Nephron progenitor cell (in vitro differentiated cells): ENCODE measurements at places on chromosomes 5 and 9.
A peak's percentile ranks its signal among the peaks of the same experiment; 100 is the strongest.

DNA sequence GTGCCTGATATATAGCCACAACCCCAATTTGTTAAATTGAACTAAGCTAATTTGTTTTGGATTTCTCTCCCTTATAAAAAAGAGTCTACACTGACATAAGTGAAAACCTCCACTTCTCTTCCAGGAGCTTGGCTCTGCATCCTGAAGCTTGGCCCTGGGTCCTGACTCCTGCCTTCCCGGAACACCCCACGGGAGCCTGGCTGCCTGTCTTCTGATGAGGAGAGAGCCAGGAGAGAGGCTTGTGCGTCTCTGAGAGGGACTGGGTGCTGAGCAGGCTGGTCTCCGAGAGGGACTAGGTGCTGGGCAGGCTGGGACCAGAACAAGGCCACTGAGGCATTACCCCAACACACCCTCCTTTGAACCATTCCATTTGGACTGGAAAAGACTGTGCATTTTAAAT, 6.5 kb upstream of the PTGES start:
- H3K4me1 ChIP-seq = peaks cover 59% of the 10 kb centered on the region
- no peak for DNase-seq
- H3K27ac ChIP-seq = no peak overlapping the region
- H3K4me3 ChIP-seq = no peak overlapping the region
- H3K36me3 ChIP-seq = no peaks in the 10 kb centered on the region

DNA sequence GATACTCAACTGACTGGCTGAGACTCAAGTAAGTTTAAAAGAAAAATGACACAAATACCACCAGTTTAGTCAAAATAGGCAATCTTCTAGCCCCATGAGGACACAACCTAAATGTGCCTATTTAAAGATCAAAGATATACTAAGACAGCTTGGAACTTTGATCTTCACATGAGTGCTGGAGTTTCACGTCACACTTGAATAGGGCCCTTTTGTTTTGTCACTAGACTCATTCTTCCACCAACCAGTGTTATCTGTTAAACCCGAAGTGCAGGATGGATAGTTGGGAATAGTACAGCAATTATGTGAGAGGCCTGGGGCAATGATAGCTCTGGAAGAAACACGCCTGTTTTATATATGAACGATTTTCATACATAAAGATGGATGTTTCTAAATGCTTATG, 792.8 kb upstream of the NUDT12 start:
- peak overlapping the region; percentile 30 for H3K27ac ChIP-seq
- H3K27me3 ChIP-seq = no peaks in the 10 kb centered on the region
- H3K36me3 ChIP-seq = no peaks in the 10 kb centered on the region
- peaks cover 20% of the 10 kb centered on the region for H3K4me1 ChIP-seq

- H3K27ac ChIP-seq = no peak overlapping the region
- H3K27me3 ChIP-seq = no peaks in the 10 kb centered on the region
- H3K4me3 ChIP-seq = no peak overlapping the region
- peaks cover 4% of the 10 kb centered on the region for H3K4me1 ChIP-seq
Measured at GRCh38 chr9:19290103-19290502, 59.6 kb downstream of the DENND4C start.

GRCh38 chr5:96324708-96325107, 108.3 kb downstream of the PCSK1 start:
- H3K36me3 ChIP-seq = peaks cover 13% of the 10 kb centered on the region
- peaks cover 6% of the 10 kb centered on the region for H3K27me3 ChIP-seq
- DNase-seq = no peak
- H3K4me1 ChIP-seq = peaks cover 25% of the 10 kb centered on the region
- H3K4me3 ChIP-seq = no peak overlapping the region

DNA sequence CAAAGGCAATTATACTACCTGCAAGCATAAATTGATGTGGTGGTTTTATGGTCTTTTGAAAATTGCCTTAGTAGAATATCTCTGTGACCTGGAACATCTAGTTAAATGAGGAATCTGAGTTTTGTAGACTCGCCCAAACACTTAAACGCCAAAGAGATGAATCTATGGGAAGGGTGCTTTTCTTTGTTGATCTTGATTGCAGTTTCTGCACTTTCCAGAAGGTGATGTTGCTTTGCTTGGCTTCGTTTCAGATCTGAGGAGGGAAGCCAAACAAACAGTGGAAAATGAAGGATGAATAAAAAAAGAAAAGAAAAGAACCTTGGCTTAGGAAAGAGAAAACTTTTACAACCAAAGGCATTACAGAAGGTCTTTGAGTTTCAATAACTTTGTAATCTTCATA, 1021.2 kb downstream of the NR2F1-AS1 start:
- H3K4me1 ChIP-seq = peaks cover 27% of the 10 kb centered on the region
- no peaks in the 10 kb centered on the region for H3K36me3 ChIP-seq
- DNase-seq = no peak
- H3K4me3 ChIP-seq = no peak overlapping the region

DNA sequence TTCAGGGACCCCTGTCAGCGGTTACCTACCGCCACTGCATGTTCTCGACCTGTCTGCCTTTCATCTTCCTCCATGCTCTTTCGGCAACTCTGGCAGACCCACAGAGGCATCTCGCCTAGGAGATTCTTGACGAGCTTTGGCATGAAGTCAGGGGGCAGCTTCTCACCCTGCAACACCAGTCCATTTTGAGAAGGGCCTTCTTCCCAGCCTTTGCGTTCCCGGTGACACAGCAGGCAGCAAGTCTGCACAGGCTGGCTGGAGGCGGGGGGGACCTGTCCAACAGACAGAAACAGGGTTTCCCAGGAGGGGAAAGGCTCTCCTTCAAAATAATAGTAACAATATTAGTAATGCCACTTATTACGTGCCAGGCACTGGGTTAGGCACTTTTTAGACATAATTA, 15.5 kb downstream of the FAM193B start:
- H3K4me3 ChIP-seq = no peak overlapping the region
- peak overlapping the region; percentile 42 for H3K27ac ChIP-seq
- H3K36me3 ChIP-seq = peaks cover 45% of the 10 kb centered on the region

DNA sequence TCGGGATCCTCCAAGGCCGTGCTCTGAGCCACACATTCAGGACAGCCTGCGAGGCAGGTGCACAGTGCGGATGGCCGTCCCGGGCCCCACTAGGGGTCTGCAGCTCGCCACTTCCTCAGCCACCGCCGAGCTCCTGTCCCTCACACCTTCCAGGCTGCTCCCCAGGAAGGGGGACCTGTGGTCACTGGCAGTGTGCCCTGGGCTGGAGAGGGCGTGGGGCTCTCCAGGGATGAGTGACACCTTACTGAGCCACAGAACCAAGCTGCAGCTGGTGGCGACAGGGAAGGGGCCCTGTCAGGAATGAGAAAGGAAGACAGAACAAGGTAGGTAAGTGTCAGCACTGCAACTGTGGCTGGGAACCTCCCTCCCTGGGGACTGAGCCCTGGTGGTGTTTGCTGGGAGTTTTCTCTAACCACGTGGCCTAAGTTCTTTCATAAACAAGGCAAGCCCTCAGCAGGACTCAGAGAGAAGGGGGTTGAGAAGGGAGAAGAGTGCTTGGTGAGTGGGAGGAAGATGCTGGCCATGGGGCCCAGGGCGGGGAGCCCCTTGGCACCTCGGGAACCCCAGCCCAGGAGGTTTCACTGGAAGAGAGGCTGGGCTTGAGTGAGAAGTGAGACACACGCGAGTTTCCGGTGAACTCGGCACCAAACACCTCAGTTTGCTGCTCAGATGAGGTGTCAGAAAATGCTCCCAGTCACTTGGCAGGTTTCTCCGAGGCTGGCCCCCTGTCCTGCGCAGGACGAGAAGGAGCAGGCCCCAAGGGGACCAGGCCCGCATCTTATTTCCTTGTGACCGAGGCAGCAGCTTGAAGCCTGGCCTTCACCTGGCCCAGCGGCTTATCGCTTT, 5.2 kb downstream of the IL13 start:
- peaks cover 47% of the 10 kb centered on the region for H3K4me1 ChIP-seq
- H3K4me3 ChIP-seq = no peak overlapping the region
- no peaks in the 10 kb centered on the region for H3K36me3 ChIP-seq
- no peak for DNase-seq
- H3K27me3 ChIP-seq = peaks cover 18% of the 10 kb centered on the region

DNA sequence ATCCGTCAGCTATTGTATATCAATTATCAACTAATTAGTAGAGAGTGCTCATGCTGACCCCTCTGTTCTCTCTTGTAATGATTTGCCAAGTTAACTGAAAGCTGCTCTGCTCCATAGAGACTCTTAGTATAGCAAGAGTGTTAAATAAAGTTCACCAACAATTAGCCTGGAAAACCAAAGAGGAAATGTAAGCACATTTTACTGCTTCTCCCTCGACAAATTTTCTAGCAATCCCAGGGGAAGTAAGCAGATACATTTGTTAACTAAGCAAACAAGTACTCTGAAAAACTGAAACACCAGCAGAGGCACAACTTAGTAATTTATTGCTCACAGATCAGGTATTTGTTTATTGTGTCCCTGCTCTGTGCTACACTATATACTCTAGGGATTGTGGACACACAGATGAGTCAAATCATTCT, 162.2 kb downstream of the GLIS3 start:
- no peak for DNase-seq
- H3K27me3 ChIP-seq = no peaks in the 10 kb centered on the region
- peaks cover 40% of the 10 kb centered on the region for H3K4me1 ChIP-seq

- DNase-seq = no peak
- H3K36me3 ChIP-seq = no peaks in the 10 kb centered on the region
- H3K4me3 ChIP-seq = no peak overlapping the region
- peak overlapping the region; percentile 99 for H3K27ac ChIP-seq
Measured at GRCh38 chr5:142287973-142288313, 36.9 kb downstream of the SPRY4 start.

DNA sequence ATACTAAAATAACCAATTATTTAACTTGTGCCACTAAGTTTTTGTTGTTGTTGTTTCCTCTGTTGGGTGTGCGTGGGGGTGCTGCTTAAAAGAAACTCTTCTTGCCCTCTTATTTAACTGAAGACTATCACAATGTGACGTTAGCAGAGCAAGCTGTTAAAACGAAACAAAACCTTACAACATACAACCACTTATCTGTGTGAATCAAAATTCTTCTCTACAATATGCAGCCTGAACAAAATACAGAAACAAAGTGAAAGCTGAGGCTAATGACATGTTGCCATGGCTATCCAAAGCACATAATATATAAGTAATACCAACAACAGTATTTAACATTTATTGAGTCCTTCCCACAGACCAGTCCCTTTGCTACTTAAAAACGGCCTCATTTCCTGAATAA, 291.0 kb downstream of the FBXL17 start:
- H3K4me1 ChIP-seq = peaks cover 8% of the 10 kb centered on the region
- H3K36me3 ChIP-seq = peaks cover 10% of the 10 kb centered on the region
- no peaks in the 10 kb centered on the region for H3K27me3 ChIP-seq
- H3K4me3 ChIP-seq = no peak overlapping the region
- H3K27ac ChIP-seq = no peak overlapping the region

DNA sequence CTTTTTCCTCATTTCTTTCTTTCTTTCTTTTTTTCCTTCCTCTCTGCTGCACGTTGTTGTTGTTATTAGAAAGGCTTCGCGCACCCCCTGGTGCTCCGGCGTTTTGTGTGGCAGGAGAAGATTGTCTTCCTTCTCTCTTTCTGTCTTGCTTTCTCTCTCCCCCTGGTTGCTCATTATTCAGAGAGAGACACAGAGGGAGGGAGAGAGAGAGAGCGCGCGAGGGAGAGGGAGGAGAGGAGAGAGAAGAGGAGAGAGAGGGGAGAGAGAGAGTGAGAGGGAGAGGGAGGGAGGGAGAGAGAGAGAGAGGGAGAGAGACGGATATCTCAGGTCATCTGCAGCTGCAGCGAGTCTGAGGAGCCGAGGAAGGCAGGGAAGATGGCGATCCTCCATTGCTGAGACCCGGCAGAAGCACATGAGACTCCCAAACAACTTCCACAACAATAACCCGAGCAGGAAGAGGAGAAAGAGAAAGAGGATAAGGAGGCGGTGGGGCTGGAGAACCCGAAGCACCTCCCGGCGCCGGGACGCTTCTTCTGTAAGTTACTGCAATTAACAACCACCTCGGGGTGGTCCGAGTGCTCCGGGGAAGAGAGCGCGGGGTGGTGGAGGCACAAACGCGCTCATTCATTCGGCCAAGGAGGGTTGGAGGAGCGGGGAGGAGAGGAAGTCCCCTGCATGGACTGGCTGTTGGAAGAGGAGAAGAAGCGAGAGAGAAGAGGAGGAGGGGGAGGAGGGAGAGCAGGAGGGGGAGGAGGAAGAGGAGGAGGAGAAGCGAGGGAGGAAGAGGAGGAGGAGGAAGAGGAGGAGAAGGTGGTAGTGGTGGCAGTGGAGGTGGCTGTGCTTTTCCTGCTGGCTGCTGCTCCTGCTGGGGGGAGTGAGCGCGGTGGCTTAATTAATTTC, at the start of gene ZNF462:
TSS of gene ZNF462 (plus strand) at position 346 of the 900 bp plus-strand sequence. CDS start 60,218 bp downstream, outside the sequence.
- peaks cover 54% of the 10 kb centered on the region for H3K4me1 ChIP-seq
- peaks cover 3% of the 10 kb centered on the region for H3K27me3 ChIP-seq
- peak within 1 kb of the TSS; percentile 98 for H3K27ac ChIP-seq
- DNase-seq = peak; percentile 39
- peaks cover 28% of the 10 kb centered on the region for H3K36me3 ChIP-seq
- peak within 1 kb of the TSS; percentile 94 for H3K4me3 ChIP-seq

DNA sequence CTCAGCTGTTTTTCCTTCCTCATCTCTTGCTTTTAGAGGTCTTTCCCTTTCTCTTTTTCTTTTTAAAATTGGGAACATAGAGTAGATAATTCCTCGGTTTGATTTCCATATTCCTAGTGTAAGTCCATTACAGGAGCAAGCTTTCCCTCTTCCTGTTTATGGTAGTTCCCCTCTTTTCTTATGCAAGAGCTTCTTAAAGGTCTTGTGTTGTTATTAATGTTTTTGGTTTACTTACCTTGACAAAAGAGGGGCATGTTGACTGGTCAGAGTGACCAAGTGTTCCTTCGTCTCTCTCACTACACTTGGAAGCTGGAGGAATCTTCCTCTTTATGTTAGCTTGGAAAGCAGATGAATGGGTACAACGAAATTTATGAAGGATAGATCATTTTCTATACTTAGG, 8.3 kb downstream of the ATG10 start:
- H3K4me1 ChIP-seq = peaks cover 25% of the 10 kb centered on the region
- no peak overlapping the region for H3K4me3 ChIP-seq
- H3K27me3 ChIP-seq = peaks cover 3% of the 10 kb centered on the region
- peak overlapping the region; percentile 5 for H3K27ac ChIP-seq
- H3K36me3 ChIP-seq = peaks cover 77% of the 10 kb centered on the region

DNA sequence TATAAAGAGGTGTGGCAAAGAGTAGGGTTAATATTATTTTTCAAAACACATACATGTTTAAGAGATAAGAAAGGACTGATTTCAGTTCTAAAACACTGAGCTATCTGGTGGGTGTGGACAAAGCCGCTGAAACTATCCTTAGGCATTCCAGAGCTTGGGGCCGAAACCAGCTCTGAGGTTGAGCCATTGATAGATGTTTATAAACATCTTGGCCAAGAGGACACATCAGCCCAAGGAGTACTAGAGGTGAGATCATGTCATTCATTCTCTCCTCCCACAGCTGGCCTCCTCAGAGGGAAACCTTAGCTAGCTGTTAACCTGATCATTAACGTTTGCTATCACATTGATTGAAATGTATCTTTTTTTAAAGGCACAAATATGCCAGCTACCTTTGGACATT, 89.9 kb downstream of the NLN start:
- H3K36me3 ChIP-seq = peaks cover 86% of the 10 kb centered on the region
- peak overlapping the region; percentile 42 for H3K27ac ChIP-seq
- no peak for DNase-seq
- no peak overlapping the region for H3K4me3 ChIP-seq

- no peak for DNase-seq
- no peaks in the 10 kb centered on the region for H3K36me3 ChIP-seq
- H3K27me3 ChIP-seq = peaks cover 40% of the 10 kb centered on the region
- H3K27ac ChIP-seq = no peak overlapping the region
- peaks cover 2% of the 10 kb centered on the region for H3K4me1 ChIP-seq
Measured at GRCh38 chr5:33941090-33941489, 4.9 kb downstream of the RXFP3 start.
